Stimulated activated CD8-positive, alpha-beta memory T cell treated with anti-CD3 and anti-CD28 coated beads, Interleukin-7, amount 100 ng/mL, for 1 hour (primary cell): ENCODE measurements at places on chromosomes 3 and 15.

- no peak for DNase-seq
Measured at GRCh38 chr3:167120828-167121227, 259.3 kb downstream of the ZBBX start.

DNA sequence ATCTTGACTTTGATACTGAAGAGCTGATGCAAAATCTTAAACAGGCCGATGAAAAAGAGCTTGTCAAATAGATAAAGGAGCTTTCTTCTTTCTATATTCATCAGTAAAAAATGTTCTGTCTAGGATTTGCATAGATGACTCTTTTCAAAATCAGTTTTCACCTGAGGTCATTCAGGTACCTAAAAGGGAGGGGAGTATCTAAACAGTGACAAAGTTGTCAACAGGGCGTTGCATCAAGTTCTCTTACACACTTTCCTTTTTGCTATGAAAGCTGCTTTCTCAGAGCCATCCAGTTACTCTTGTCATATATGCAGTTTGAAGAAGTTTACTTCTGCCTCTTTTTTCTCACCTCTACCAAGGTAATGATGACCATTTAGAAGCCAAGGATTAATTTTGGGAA lies 60.0 kb downstream of the AKAP13 start:
- DNase-seq = no peak

DNA sequence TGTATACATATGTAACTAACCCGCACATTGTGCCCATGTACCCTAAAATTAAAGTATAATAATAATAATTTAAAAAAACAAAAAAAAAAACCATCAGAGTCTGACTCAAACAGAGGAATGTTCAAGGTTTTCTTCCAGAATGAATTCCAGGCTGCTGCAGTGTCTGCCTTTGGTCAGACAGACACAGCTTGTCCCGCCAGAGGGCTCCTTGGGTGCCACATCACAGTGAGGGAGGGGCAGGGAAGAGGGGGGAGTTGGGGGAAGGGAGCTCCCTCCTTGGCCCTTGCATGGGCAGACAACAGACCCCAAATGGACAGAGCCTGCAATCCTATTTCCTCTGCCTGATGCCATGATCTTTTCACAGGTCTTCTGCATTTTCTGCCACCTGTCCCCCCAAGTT lies 36.5 kb downstream of the ITGB5 start:
- no peak for DNase-seq

DNA sequence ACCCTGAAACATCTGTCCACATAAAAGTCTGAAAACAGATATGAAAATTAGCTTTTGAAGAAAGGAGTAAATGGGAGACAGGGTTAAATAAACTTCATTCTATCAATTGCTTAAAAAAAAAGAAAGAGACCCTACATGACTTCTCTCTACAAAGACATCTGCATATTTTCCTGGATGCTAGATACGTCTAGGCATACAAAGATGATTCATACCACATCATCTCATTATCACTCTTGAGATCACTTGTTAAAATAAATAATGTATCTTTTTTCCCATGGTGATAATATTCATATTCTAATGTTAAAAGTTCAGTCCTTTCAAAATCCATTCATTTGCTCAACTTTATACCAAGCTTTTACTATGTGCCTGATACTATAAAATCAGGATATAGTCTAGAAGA lies 295.8 kb downstream of the MAGI1 start:
- DNase-seq = no peak

DNA sequence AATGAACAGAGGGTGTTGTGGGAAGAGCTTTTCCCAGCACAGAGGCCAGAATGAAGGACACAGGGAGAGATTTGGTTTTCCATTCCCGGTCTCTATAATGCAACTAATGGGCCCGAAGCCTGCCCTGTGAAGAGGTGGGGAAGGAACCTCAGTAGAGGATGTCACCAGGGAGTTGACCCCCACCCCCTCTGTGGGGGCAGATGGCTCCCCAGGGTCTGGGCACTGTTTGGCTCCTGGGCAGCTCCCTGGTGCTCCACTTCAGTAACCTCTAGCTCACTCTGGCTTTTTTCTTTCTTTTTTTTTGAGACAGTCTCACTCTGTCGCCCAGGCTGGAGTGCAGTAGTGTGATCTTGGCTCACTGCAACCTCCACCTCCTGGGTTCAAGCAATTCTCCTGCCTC lies 109.1 kb upstream of the DLG1 start:
- DNase-seq = no peak

- DNase-seq = peak; percentile 16
Measured at GRCh38 chr3:71454512-71455403, 128.8 kb downstream of the FOXP1 start.

- DNase-seq = no peak
Measured at GRCh38 chr3:178969004-178969700, 102.5 kb downstream of the ZMAT3 start.

GRCh38 chr15:26113296-26113695 lies 250.2 kb upstream of the ATP10A start:
- no peak for DNase-seq

DNA sequence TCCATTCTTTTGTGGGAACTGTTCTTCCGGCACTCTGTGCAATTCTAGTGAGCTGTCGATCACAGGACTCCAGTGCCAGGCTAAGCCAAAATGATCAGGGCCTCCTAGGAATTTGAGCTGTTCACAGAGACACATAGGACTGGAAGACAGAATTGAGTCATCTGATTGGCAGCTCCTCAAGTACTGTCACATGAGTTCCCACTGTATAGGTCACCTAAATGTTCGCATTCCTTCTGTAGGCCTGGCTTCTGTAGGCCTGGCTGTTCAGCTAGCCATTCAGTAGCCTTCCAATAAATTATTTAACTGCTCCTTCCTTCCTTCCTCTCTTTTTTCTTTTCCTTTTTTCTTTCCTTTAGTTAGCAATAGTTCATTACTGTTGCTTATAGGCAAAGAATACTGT lies 4.3 kb downstream of the PROS1 start:
- no peak for DNase-seq

DNA sequence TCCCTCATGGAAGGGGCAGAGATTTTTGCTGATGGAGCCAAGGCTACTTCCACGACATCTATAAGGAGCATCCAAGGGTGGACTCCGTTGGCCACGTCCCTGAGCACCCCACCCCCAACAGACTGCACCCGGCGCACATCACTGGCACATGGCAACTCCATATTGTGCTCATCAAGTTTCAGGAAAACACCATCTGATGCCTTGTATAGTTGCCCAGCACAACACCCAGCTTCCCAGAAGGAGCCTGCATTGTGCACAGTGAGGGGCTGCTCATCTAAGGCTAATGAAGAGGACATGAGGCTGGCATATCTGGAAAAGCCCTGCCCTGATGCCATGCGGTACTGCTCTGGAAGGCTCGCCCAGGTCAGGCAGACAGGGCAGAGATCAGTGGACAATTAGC lies 15.0 kb upstream of the CACNA2D2 start:
- DNase-seq = no peak

DNA sequence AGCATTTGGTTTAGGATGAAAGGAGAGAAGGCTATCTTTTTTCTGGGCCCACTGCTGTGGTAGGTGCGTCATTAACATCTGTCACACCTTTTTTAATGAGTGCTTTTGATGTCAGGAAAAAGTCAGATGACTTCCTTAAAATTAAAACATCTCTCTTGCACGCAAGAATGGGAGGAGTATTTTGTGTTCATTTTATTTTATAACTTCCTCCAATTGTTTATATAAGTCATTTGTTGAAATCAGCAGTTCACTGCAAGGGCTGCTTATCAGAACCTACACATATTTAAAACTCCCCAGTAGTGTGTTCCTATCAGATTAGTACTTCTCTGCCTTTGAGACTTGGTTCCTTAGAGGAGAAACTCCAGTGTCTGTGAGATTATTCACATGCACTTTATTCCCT lies 143.8 kb downstream of the NEO1 start:
- no peak for DNase-seq

GRCh38 chr3:50666837-50667236 lies 7.9 kb upstream of the DOCK3 start:
- DNase-seq = no peak
